ENCODE measurements at places on chromosomes 12 and 14.
A peak's percentile ranks its signal among the peaks of the same experiment; 100 is the strongest.

DNA sequence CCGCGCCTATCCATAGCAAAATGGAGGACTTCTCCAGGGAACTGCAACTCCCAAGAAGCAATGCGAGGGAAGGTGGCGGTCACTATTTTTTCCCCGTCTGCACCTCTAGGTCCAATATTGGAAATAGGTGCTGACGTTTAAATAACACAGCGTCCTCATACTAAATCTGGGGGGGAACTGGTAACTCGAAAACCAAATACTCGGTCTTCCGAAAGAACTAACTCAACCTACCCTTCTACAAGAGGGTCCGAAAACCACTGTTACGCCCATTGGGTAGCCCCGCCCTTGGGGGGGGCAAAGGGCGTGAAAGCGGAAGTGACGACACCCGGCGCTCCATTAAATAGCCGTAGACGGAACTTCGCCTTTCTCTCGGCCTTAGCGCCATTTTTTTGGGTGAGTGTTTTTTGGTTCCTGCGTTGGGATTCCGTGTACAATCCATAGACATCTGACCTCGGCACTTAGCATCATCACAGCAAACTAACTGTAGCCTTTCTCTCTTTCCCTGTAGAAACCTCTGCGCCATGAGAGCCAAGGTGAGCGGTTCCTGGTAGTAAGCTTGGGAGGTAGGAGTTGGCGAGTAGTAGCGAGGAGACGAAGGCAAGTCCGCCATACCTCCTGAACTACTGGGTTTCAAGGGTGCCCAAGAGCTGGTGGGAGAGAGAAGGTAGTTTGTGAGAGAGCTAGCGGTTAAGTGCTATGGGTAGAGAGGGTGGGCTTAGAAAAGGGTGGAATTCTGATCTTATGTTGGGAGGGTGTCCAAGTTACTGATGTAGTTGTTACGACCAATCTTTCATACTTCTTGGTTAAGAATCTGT lies at the start of gene RPL41:
Gene RPL41 (plus strand): TSS at position 367 of the 815 bp plus-strand sequence.
- peak; percentile 84 for DNase-seq

DNA sequence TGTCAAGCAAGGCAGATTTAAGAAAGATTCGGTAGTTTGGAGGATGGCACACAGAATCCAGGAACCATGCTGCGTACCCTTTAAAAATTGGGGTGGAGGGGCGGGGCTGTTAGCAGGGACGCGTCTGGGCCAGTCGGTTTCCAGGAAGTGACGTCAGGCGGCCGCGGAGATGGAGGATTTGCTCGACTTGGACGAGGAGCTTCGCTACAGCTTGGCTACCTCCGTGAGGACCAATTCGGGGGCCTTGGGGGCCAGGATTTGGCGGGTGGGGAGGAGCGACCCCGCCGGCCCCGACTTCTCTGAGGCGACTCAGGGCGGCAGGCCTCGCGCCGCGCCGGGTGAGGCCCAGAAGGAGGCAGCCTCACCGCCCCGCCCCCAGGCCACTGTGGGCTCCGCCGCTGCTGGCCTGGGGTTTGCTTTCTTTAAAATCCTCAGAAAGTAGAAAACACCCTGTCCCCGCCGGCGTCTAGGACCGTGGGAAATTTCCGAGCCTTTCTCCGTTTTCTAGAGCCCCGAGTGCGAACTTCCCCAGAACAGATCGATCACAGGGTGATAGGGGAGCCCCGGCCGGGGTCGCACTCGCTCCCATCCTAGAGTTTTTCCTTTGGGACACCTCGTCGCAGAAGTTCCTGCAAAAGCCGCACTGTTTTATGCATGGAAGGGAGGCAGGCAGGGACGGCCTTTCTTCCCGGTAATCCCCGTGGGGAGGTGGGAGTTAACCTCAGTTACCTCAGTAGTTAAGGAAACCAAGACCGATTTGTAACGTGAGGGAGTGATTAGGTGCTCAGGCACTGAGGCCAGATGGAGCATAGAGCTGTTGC lies at the start of gene IFT43:
Gene IFT43 (plus strand): TSS at position 146 of the 821 bp plus-strand sequence. CDS start 24 bp downstream, at position 170.
- peak; percentile 90 for DNase-seq

DNA sequence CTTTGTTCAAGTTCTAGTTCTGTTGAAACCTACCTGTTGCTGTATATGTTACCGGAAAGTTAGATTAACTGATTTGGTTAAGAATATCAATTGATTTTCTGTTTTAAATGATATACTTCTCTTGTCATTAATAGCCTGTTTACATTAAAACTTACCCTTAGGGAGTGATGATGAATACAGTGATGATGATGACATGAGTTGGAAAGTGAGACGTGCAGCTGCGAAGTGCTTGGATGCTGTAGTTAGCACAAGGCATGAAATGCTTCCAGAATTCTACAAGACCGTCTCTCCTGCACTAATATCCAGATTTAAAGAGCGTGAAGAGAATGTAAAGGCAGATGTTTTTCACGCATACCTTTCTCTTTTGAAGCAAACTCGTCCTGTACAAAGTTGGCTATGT lies 33.0 kb downstream of the CAND1 start:
- DNase-seq = no peak

GRCh38 chr14:98803196-98803595 lies 468.8 kb downstream of the BCL11B start:
- DNase-seq = no peak

DNA sequence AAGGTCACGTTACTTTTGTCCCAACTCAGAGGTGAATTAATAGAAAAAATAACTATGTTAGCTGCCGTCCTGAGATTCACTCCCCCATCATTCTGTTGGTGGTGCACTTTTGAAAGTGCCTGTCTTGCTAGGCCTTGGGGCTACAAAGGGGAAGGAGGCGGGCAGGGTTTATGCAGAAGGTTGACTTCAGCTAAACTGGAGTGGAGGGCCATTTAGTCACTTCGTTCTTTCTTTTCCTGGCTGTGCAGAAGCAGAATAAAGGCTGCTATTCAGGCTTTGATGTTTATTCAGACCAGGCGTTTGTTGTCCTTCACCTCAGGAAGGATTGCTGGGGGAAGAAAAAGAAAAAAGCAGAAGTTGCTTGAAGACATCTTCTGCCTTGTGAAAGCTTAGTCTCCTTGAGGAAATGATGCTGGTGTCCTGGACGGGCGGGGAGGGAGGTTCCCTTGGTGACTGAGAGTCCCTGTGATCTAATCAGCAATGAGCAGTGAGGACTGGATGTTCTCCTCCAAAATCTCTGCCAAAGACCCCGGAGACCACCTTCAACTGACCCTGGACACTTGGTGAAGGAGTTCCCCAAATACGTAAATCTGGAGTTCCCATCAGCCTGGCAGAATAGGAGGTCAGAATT lies 4.0 kb downstream of the GLT1D1 start:
- no peak for DNase-seq

DNA sequence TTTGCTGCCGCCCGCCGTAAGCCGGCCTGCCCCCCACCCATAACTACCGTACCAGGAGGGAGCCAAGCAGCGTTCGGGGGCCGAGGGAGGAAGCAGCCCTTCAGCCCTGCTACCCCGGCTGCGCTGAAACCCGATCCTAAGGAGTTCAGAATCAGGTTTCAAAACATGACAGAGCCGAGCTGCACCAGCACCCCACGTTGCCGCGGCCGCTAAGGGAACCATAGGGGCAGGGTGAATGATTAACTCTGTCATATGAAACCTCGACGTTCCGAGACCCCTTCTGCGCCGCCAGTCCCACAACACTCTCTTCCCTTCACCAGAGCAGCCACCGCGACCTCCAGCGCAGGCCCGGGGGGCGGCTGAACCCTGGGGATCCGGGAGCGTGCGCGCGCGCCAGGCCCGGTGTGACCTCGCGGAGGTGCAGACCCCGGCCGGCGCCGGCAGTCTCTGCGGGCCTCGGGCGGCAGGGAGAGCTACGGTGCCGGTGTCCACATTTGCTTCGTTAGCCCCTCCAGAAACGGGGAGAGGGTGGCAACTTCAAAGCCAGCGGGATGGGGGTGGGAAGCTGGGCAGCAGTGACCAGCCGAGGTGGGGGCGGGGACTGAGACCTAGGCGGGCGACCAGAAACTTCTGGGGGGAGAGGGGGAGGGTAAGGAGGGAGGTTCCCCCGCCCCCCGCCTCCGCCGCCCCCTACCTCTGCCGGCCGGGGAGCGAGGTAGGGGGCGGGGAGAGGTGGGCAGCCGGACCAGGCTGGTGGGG lies 1.6 kb downstream of the SIX4 start:
- peak; percentile 50 for DNase-seq

DNA sequence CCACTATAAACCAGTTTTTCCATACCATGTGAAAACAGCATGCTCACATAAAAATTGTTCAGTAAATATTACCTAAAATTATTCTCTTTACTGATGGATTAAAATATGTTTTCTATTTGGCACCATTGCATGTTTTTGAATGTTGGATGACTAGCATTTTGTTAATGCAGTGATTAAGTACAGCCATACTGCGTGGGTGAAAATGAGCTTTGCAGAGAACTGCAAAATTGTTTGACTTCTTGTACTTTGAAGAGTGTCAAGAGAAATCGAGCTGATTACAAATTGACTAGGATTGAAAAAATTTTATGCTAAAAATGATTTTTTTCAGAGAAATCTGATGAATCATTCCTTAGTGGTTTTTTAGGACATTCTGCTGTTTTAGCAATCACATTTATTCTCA lies 452.9 kb downstream of the RPL10L start:
- no peak for DNase-seq
